ENCODE measurements at places on chromosomes 2 and 18.

DNA sequence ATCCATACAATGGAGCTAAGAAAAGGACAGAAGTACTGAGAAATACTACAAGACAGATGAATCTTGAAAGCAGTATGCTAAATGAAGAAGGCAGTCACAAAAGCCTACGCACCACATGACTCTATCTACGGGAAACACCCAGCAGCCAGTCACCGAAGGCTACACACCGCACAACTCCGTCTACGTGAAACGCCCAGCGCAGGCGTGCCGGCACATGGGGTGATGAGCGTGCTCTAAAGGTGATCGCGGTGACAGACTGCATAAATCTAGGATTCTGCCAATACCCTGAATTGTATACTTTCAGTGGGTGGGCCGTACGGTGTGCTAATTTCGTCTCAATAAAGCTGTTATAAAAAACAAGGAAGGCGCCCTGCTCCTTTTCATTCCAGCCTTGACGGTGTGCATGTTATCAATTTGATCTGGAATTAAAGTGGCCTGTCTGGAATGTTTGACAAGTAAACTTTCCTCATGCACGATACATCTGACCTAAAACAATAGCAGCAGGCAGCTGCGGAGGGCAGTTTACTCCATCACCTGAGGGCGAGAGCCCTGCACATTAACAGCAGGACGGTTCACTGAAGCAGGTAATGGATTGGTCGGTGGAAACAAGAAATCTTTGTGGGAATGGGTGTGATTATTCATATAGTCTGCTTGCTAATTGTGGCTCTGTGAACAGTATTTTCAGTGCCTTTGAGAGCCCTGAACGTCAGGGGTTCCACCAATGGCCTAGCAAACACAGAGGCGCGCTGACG lies 86.2 kb upstream of the SALL3 start:
- DNase-seq: no peak

DNA sequence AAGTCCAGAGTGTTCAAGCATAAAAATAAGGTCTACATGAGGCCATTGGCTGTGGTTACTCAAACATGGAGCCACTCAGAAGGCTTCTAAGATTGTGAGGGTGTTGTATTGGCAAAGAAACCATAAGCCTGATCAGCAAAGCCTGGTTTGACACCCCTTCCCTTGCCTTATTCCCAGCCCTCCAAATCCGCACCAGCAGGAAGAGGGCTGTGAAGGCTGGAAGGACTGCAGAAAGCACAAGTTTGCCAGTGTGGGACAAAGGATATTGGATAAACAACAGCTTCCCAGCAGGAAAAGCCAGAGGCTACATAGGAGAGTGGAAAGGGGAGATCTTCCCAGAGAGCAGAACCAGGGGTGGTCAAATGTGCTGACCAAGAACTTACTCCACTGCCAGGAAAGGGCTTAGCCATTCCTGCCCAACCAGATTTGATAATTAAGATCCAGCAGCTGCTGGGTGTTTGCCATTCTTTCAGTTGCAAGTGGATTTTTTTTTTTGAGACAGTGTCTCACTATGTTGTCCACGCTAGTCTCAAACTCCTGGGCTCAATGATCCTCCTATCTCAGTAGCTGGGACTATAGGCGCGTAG lies 1.5 kb upstream of the PRKAG3 start:
- DNase-seq: no peak

- DNase-seq: no peak
Observed at GRCh38 chr2:154952346-154952980, 254.0 kb downstream of the KCNJ3 start.

GRCh38 chr2:106694964-106695470 lies 190.9 kb downstream of the ST6GAL2 start:
- DNase-seq: no peak

DNA sequence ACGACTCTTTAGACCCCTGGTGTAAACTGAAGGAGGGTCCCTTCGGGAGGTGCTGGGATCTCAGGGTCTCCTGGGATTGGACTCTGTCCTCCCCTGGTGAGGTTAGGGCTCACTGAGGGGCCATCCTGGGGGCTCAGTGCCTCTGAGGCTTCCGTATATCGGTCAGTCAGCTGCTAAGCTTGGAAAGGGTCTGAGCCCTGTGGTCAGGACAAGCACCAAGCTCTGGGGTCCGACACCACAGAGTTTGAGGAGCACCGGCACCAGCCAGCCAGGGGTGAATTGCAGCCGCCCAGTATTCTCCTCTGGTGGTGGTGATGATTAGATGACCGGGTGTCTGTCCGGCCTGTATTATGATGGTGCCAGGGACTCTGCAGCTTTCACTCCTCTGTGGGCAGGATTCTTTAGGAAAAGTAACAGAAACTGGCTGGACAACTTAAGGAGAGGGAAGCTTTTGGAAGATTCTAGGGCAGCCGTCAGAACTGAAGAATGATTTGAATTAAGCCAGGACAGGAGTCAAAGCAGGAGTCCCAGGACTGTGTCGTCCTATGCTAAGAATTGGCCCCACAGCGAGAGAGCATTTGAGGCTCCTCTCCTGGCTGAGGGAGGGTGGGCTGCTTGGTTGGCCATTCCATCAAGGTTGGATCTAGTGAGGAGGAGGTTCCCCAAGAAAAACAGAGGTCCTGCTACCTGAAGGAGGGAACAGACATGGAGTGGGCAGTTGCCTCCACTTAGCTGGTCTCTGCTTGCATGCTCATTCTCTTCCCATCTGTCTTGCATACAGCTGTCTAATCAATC lies 158.6 kb upstream of the HS6ST1 start:
- DNase-seq: no peak

DNA sequence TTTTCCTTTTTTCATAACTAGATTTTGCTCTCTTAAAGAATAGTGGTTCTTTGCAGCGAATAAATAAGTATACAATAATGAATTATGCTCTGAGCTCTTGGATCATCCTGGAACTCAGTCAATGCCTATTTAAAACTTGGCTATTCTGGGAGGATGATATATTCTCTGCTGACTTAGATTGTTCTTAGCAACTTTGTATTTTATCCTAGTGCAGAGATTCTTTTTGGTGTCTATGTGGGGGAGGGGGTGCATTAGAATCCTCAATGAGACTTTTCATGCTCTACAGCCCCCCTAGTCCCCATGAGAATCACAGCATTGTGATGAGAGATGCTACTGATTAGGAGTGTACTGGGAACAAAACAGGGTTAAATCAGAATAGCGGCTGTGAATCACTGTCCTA lies 8.8 kb upstream of the FAM98A start:
- DNase-seq: no peak

GRCh38 chr2:40448476-40449079 lies 3.3 kb downstream of the SLC8A1 start:
- no peak for DNase-seq

- DNase-seq: peak; percentile 18
Observed at GRCh38 chr2:43605079-43605655, 9.3 kb upstream of the THADA start.

DNA sequence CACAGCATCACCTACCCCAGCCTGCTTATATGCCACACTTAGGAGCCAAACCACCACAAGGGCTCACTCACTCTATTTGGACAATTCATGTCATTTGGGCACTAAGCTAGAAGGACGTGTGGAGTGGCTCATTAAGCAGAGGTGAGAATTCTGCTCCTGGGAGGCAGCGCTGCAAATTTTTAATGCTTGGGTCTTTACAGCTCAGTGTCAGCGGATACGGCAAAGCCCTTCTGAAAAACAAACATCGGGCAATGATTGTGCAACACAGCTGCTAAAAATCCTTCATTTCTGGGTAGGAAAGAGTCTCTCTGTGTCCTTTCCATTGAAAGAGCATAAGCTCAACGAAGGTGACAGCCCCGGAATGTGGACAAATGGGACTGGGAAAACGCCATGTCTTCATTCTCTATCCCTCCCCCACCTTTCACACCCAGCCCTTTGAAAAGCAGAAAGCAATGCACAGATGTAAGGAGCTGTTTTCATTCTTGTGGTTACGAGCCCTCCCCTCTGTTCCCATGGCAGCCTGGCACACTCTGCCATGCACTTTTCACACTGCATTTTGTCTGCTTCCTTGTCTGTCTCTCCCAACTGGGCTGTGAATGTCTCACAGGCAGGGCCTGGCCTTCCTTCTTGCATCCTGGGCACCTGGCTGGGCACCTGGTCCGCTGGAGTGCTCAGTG lies 16.0 kb downstream of the TMEM177 start:
- no peak for DNase-seq

GRCh38 chr2:98550165-98550564 lies 58.1 kb downstream of the COA5 start:
- no peak for DNase-seq

DNA sequence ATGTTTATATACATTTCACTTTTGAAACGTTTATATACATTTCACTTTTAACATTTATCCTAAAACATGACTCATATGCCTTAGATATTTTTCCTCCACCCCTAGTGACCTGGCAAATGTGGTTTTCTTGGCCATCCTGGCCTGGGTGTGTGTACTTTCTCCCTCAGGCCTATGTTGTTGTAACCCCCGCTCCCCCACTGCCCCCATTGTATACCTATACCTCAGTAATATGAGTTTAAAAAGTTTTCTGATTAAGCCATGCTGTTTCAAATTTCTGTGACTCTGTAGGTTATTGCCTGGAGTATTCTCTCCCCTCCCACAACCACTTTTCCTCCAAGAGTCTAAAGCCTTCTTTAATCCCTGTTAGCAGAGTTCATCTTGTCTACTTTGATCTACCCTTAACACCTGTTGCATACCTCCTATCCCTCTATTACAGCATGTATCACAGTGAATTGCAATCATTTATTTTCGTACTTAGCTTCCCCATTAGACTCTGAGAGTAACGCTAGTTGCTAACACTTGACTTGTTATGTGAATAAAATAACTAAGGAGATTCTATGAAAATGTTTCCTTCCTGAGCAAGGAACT lies 67.9 kb downstream of the LCLAT1 start:
- DNase-seq: no peak

DNA sequence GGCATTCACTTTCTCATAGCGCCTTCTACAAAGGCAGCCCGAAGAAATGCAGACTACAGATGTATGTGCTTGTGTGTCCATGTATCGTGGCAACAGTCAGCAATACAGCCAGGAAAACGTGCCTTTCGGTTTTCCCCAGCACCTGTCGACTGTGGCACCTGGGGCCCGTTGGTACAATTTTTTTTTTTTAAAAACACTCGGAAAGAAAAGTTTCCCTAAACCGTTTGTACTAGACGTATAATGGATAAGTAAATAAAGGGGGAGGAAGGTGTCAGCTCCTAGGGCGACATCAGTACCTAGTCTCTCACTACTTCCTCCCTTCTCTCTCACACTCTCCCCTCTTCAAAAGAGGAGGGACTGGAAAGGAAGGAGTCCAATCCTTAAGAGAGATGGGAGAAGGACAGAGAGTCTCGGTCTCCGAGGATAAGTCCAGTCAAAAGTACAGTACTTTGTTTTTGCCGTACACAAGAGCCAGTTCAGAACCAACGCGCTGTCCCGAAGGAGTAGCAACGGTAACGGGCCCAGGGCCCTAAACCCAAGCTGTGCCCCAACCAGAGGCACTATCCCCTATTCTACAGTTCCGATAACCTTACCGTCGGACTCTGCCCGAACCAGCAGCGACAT lies 759 bp downstream of the PPP4R3B start:
- peak; percentile 12 for DNase-seq

DNA sequence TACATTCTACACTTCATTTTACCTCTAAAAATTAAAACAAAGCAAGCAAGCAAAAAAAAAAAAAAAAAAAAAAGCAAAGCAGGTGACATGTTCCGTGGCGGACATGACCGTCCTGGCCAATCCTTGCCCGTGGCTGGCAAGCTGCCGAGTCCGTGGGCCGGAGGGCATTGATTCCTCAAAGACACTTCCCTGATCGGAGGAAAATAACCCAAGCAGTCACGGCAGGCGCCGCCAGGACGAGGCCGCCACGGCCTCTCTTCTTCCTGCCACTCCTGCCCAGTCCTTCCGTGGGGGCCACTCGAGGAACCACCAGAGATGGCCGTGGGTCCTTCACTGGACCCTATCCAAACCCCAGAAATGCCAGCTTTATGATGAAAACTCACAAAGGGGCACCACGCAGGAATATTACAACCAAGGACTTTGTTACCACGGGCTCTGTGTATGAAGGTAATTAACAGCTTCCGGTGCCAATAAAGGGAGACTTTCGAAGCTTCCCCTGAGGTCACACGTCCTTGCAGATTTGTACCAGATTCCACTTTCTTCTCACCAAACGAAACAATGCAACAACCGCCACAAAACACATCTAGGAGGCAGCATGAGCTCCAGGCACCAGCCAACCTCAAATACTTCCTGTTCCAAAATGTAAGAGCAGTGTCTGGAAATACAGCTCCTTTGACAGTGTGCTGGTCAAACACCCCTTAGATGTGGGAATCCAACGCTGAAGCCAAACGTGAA lies 170.3 kb downstream of the HDAC4 start:
- DNase-seq: no peak

GRCh38 chr2:19540739-19541525 lies 182.5 kb upstream of the OSR1 start:
- DNase-seq: no peak

DNA sequence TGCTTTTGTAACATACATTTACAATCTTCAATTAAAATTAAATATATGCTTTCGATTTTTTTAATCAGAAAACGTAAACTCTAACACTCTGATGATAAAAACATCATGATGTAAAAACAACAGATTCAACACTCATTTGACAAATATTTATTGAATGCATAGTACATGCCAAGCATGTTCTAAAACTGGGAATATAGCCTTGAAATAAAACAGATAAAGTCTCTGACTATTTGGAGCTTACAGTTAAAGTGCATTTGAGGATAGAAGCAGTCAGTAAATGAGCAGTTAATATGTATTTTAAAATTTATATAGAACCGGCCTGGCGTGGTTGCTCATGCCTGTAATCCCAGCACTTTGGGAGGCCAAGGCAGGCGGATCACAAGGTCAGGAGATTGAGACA lies 47.8 kb downstream of the TMX3 start:
- DNase-seq: no peak

- DNase-seq: no peak
Observed at GRCh38 chr2:86062043-86062442, 43.6 kb downstream of the POLR1A start.

DNA sequence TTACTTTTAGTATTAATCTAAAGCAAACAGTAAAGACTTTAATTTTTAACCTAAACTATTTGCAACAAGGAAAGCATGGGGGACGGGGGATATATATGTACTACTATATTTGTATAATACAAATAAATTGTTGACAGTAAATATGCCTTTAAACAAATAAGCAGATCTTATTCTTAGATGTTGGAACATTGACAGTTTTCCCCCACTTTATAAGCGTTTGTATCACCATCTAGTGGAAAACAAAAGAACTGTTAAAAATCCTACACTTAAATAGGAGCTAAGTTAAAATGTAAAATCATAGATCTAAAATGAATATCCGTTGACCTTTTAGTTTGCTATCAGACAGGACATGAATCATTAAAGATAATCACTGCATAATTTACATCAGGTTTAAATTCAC lies 50.0 kb downstream of the RBBP8 start:
- DNase-seq: no peak

Measured in activated CD4-positive, alpha-beta T cell treated with anti-CD3 and anti-CD28 coated beads for 4 hours (primary cell).